Activated naive CD8-positive, alpha-beta T cell treated with anti-CD3 and anti-CD28 coated beads, Interleukin-2, amount 10 ng/mL, durations not matched to agents 7 days and 5 days (primary cell): ENCODE measurements at places on chromosomes 11 and 22. TPM values are rescaled to one million over a fixed set of nuclear protein-coding genes. Genes with fewer than 3 reads are reported as not detected.
A peak's percentile ranks its signal among the peaks of the same experiment; 100 is the strongest.

DNA sequence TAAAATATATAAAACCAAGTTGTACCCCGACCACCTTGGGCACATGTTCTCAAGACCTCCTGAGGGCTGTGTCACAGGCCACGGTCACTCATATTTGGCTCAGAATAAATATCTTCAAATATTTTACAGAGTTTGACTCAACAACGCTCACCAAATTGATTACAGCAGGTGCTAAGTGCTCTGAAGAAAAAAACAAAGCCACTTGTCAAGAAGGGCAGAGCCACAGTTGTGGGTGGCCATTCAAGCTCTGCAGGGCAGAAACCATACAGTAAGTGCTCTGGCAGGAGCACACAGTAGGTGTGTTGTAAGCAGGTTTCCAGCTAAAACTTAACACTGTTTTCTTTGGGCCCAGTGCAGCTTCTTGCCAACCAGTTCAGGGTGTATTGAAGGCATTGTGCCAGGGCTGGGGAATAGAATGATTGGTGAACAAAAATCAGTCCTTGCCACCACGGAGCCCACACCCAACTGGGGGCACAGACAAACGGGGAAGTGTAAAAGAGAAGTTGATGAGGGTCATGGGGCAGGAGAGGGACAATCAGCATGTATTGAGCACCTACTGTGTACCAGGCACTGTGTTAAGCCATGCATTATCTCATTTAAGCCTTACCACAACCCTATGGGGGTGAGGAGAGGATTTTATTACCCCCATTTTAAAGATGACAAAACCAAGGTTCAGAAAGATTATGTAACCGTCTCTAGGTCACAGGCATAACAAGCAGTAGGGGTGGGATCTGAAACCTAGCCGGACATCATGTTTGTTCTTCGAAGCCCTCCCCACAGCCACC, 18.2 kb downstream of the ARRB1 start:
- H3K4me1 ChIP-seq, result peaks cover 69% of the 10 kb centered on the region
- no peak overlapping the region for H3K4me3 ChIP-seq
- peak overlapping the region; percentile 43 for H3K27ac ChIP-seq
- H3K27me3 ChIP-seq, result no peaks in the 10 kb centered on the region

Gene CHADL
- total RNA-seq, result 0.45 TPM

GRCh38 chr22:19887256-19887985, 32.7 kb upstream of the GNB1L start:
- H3K4me3 ChIP-seq, result peak overlapping the region; percentile 0
- peak overlapping the region; percentile 84 for H3K27ac ChIP-seq
- DNase-seq, result no peak

DNA sequence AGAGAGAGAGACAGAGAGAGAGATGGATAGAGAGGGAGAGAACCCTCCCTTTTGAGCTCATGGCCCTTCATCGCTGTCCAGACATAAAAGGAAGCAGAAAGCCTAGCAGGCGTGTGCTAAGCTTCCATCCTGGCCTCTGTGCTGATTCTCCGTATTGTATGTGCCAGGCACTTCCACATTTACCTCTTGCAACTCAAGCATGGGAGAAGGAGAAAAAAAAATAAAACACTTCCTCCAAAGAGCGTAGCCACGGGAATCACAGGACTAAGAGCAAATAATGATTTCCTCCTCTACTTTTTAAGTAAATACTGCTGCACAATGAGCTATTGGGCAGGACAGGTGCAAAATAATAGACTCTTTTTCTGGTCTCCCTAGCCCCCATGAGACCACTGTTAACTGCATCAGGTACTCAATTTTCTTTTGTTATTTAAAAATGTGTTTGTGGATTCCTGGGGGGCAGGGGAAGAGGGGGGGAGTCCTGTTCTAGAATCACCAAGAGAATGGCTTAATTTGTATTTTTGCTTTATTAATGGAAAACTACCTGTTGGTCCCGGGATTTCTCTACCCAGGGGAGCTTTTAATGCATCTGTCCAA, 154.3 kb downstream of the NXPE2 start:
- no peak for DNase-seq
- H3K36me3 ChIP-seq, result no peaks in the 10 kb centered on the region

- H3K36me3 ChIP-seq, result no peaks in the 10 kb centered on the region
- no peak overlapping the region for H3K27ac ChIP-seq
- H3K4me3 ChIP-seq, result no peak overlapping the region
- no peaks in the 10 kb centered on the region for H3K4me1 ChIP-seq
- H3K27me3 ChIP-seq, result no peaks in the 10 kb centered on the region
Measured at GRCh38 chr11:132238331-132238866, 868.0 kb downstream of the NTM start.

Gene SLC22A25
- not detected for total RNA-seq

- no peaks in the 10 kb centered on the region for H3K36me3 ChIP-seq
- no peaks in the 10 kb centered on the region for H3K27me3 ChIP-seq
- H3K27ac ChIP-seq, result no peak overlapping the region
- DNase-seq, result no peak
Measured at GRCh38 chr22:19974268-19974861, 32.7 kb upstream of the TXNRD2 start.

- no peak overlapping the region for H3K27ac ChIP-seq
- H3K36me3 ChIP-seq, result no peaks in the 10 kb centered on the region
- no peak overlapping the region for H3K4me3 ChIP-seq
- no peak for DNase-seq
- H3K27me3 ChIP-seq, result no peaks in the 10 kb centered on the region
- H3K4me1 ChIP-seq, result no peaks in the 10 kb centered on the region
Measured at GRCh38 chr11:16292167-16292859, 64.0 kb downstream of the SOX6 start.

Gene GAL3ST1
- 0.44 TPM for total RNA-seq

- peak overlapping the region; percentile 18 for H3K27ac ChIP-seq
- H3K4me3 ChIP-seq, result no peak overlapping the region
- H3K36me3 ChIP-seq, result peaks cover 12% of the 10 kb centered on the region
- H3K27me3 ChIP-seq, result no peaks in the 10 kb centered on the region
Measured at GRCh38 chr11:212150-213100, 4.9 kb downstream of the RIC8A start.

GRCh38 chr22:48299801-48300200, 1527.9 kb downstream of the BRD1 start:
- H3K4me3 ChIP-seq, result no peak overlapping the region
- H3K4me1 ChIP-seq, result no peaks in the 10 kb centered on the region
- no peak overlapping the region for H3K27ac ChIP-seq
- DNase-seq, result no peak
- no peaks in the 10 kb centered on the region for H3K27me3 ChIP-seq

Gene SLC1A2
- total RNA-seq, result not detected

DNA sequence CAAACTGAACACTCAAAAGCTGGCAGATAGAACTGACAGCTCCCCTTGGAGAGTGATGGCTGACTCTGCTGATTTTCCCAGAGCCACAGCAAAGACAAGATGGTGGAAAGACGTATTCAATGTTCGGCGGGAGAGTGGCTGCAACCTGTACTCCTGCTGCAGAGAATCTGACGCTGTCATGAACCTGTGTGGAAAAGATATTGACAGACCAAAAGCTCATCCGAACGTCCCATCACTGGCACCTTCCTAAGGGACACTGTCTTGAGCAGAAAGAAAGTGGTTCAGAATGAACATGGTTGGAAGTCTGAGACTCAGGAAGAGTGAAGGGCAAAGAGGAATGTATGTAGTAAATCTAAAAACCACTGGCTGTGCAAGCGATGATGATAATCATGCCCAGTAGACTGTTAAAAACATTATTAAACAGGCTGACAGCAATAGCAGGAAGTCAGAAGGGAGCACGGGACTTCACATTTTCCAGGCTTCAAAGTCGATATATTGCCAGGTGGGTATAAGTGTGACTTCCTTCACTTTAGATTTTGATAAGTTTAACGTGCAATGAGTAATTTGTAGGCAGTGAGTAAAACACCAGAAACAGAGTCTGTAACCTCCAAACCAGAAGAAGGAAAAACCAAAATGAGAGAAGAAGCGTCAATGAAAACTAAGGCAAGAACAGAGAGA, 6.2 kb upstream of the IL17REL start:
- no peak for DNase-seq
- H3K27me3 ChIP-seq, result no peaks in the 10 kb centered on the region
- no peak overlapping the region for H3K4me3 ChIP-seq
- H3K4me1 ChIP-seq, result peaks cover 13% of the 10 kb centered on the region

GRCh38 chr22:32339190-32340012, 18.3 kb upstream of the RFPL3 start:
- no peaks in the 10 kb centered on the region for H3K36me3 ChIP-seq
- no peak overlapping the region for H3K27ac ChIP-seq
- DNase-seq, result no peak
- H3K4me3 ChIP-seq, result no peak overlapping the region

DNA sequence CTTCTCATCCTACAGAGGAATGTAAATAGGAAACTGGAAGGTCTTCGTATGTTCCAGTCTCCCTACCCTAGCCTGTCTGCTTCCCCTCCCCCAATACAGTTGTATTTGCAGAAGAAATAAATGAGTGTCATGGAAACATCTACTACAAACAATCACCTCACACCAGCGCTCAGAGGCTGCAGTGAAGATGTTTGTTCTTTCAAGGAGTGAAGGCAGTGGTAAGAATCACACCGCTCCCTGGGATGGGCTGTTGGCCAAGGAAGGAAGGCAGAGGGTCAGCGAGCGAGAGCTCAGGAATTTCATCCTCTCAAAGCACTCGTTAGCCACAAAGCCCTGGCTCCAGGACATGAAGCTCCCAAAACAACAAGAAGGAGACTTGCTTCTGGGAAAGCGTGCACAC, 1.1 kb upstream of the IGSF9B start:
- H3K4me1 ChIP-seq, result peaks cover 36% of the 10 kb centered on the region
- H3K27me3 ChIP-seq, result peaks cover 20% of the 10 kb centered on the region
- H3K36me3 ChIP-seq, result peaks cover 5% of the 10 kb centered on the region
- H3K4me3 ChIP-seq, result peak overlapping the region; percentile 89

- no peaks in the 10 kb centered on the region for H3K27me3 ChIP-seq
- peaks cover 69% of the 10 kb centered on the region for H3K36me3 ChIP-seq
- peaks cover 2% of the 10 kb centered on the region for H3K4me1 ChIP-seq
- H3K27ac ChIP-seq, result no peak overlapping the region
- H3K4me3 ChIP-seq, result no peak overlapping the region
Measured at GRCh38 chr11:48148749-48149148, 67.9 kb upstream of the OR4B1 start.

Gene ADAMTS15
- 0.08 TPM for total RNA-seq

Gene SLC29A2
- total RNA-seq, result 12.1 TPM

GRCh38 chr11:123404676-123405075, 25.4 kb upstream of the GRAMD1B start:
- peak overlapping the region; percentile 44 for H3K27ac ChIP-seq
- H3K36me3 ChIP-seq, result peaks cover 1% of the 10 kb centered on the region
- peaks cover 31% of the 10 kb centered on the region for H3K4me1 ChIP-seq
- no peaks in the 10 kb centered on the region for H3K27me3 ChIP-seq

- no peak overlapping the region for H3K4me3 ChIP-seq
- no peaks in the 10 kb centered on the region for H3K36me3 ChIP-seq
- no peak for DNase-seq
Measured at GRCh38 chr11:37533830-37534229, 935.8 kb upstream of the RAG2 start.

- H3K36me3 ChIP-seq, result no peaks in the 10 kb centered on the region
- H3K4me1 ChIP-seq, result no peaks in the 10 kb centered on the region
- peaks cover 9% of the 10 kb centered on the region for H3K27me3 ChIP-seq
Measured at GRCh38 chr22:33194529-33195077, 136.4 kb upstream of the SYN3 start.

DNA sequence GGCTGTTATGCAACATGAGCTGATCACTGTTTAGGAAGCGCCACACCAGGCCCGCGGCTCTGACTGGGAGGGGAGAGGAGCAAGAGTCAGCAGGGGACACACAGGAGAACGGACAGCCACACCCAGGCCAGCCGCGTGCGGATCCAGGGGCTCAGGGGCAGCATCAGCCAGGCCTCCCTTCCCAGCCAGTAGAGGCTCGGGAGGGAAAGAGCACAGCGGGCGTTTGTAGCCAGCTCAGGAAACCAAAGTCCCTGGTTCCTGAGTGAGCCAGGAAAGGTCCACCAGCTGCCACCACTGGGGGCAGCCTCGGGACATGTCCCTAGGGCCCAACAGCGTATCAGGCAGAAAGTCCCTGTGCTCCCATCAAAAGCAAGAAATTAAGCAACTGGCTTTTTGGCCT, 71.8 kb upstream of the PITPNB start:
- peak; percentile 21 for DNase-seq
- no peak overlapping the region for H3K27ac ChIP-seq
- H3K4me3 ChIP-seq, result no peak overlapping the region
- H3K36me3 ChIP-seq, result no peaks in the 10 kb centered on the region

DNA sequence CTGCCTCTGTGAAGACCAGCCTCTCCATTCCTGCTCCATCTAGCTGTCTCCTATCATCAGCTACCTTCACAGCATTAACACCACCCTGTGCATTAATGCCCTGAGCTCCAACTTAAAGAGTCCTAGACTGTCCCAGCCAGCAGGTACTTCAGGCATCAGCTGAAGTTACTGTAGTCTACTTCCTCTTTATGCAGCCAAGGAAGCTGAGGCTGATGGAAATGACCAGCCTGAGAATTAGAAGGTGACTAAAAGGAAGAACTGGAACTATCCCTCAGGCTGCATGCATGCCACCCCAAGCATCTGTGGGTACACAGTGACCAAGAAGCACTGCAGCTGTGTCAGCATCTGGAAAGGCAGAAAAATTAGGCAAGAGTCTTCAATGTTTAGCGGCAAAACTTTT, 28.2 kb downstream of the MS4A10 start:
- peaks cover 8% of the 10 kb centered on the region for H3K4me1 ChIP-seq
- H3K4me3 ChIP-seq, result no peak overlapping the region
- no peaks in the 10 kb centered on the region for H3K36me3 ChIP-seq
- H3K27ac ChIP-seq, result no peak overlapping the region

Gene TMEM223
- 15.2 TPM for total RNA-seq

DNA sequence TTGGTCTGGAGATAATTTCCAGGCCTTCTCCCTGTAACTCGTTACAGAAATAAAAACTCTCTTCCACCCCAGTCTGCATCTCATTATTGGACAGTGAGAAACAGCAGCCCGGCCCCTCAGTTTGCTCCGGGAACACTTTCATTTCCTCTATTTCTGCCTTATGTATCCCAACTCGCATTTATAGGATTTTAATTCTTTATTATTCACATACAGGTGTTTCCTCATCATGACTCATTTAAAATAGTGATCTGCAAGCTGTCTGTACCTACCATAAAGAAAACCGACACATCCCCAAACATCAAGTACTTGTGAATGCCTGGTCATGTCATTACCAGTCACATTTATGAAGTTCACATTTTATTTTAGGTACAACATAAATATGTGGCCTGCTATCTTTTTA, 42.8 kb downstream of the PIWIL3 start:
- DNase-seq, result no peak
- H3K36me3 ChIP-seq, result no peaks in the 10 kb centered on the region
- H3K4me3 ChIP-seq, result no peak overlapping the region
- peaks cover 34% of the 10 kb centered on the region for H3K27me3 ChIP-seq
- no peak overlapping the region for H3K27ac ChIP-seq

DNA sequence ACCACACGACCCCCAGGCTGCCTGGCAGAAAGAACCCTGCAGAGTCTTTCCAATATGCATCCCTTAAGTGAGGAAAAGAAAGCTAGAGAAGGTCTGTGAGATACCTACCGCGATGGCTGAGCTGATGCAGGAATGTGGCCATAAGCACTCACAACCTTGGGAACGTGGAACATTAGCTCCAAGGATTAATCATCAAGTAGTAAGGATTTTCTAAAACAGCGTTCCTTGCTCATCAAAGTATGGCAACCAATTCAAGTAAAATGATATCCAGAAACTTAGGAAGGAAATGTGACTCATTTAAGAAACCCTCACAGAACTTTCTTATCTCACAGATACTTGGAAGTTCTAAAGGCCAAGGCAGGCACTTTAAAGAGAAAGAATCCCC, 12.8 kb downstream of the PACSIN2 start:
- peaks cover 9% of the 10 kb centered on the region for H3K36me3 ChIP-seq
- DNase-seq, result no peak
- peaks cover 66% of the 10 kb centered on the region for H3K4me1 ChIP-seq
- no peaks in the 10 kb centered on the region for H3K27me3 ChIP-seq
- H3K27ac ChIP-seq, result no peak overlapping the region
- H3K4me3 ChIP-seq, result peak overlapping the region; percentile 38
